Large intestine (tissue), 12 donors: ENCODE measurements at places on chromosomes 12 and 14.

DNA sequence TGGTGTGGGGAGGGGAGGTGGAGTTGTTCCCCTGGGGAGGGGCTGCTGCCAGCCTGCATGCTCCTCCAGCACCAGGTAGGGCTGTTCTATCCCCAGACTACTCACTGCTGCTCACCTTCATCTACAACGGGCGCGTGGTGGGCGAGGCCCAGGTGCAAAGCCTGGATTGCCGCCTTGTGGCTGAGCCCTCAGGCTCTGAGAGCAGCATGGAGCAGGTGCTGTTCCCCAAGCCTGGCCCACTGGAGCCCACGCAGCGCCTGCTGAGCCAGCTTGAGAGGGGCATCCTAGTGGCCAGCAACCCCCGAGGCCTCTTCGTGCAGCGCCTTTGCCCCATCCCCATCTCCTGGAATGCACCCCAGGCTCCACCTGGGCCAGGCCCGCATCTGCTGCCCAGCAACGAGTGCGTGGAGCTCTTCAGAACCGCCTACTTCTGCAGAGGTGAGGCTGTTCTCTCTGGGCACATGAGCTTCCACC lies 3.5 kb downstream of the IRF9 start:
- DNase-seq: no peak

DNA sequence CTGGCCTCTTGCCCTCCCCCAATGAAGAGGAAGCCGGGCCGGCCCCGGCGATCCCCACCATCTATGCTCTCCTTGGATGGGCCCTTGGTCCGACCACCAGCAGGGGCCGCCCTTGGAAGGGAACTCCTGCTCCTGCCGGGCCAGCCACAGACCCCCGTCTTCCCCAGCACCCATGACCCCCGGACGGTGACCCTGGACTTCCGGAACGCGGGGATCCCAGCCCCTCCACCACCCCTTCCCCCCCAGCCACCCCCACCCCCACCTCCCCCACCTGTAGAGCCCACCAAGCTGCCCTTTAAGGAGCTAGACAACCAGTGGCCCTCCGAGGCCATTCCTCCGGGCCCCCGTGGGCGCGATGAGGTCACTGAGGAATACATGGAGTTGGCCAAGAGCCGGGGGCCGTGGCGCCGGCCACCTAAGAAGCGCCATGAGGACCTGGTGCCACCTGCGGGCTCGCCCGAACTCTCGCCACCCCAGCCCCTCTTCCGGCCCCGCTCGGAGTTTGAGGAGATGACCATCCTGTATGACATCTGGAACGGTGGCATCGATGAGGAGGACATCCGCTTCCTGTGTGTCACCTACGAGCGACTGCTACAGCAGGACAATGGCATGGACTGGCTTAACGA lies 19.4 kb downstream of the SETD1B start:
- DNase-seq: no peak

DNA sequence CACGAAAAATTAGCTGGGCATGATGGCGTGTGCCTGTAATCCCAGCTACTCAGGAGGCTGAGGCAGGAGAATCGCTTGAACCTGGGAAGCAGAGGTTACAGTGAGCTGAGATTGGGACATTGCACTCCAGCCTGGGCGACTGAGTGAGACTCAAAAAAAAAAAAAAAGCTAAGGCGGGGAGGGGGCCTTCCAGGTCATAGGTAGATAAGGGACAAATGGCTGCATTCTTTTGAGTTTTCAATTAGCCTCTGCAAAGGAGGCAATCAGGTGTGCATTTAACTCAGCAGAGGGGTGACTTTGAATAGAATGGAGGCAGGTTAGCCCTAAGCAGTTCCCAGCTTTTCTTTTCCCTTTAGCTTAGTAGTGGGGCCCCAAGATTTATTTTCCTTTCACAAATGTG lies 743 bp upstream of the AACS start:
- no peak for DNase-seq

GRCh38 chr12:72337946-72338345 lies 65.8 kb downstream of the TRHDE start:
- DNase-seq: no peak

DNA sequence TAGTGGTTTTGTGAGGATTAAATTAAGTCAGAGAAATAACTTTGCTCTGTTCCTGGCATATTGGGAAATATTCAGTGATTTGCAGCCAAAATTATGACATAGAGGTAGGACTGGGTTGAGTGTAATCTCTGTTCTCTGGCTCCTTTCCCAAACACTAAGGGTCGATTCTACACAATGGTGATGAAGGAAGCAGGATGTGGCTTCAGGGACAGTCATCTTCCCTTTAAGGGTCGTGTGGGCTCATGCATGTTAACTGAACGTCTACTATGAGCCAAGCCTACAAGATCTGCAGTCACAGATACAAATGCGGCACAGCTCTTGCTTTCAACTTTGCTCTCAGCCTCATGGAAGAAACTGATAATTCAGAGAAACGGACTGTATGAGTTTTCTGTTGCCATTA lies 381.6 kb downstream of the VRK1 start:
- DNase-seq: no peak

DNA sequence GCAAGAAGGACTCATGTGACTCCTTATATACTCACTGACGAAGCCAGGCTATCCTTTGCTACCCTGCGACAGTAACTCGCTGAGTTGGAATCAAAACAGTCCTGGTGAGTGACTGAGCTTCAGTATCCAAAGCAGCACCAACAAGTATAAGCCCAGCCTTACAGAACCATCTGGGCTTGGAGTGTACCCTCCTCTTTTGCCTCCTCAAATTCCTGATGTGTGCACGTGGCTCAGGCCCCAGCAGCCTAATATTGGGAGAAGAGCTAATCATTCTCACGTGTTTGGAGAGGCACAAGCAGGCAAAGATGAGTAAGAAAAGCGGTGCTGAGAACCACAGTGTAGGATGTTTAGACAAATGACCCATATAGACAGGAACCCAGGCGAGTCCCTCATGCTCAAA lies 34.4 kb downstream of the PPTC7 start:
- no peak for DNase-seq

DNA sequence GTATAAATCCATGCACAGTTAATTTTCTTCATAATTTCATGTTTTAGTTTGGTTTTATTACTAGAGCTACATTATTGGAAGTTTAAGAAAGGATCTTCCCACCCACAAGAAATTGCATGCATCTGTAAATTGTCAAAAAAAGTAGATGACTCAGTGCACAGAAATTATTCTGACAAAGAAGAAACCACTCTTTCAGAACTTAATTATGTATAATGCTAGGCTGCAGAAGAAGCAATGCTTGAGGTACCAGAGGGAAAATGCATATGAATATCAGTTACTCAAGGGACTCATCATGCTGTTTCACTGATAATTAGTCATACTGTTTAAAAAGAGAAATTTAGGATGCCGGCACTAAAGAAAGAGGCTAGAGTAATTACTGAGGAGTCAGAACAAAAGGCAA lies 147.0 kb downstream of the SLC16A7 start:
- no peak for DNase-seq

- DNase-seq: no peak
Observed at GRCh38 chr12:88200029-88200428, 57.9 kb downstream of the TMTC3 start.

DNA sequence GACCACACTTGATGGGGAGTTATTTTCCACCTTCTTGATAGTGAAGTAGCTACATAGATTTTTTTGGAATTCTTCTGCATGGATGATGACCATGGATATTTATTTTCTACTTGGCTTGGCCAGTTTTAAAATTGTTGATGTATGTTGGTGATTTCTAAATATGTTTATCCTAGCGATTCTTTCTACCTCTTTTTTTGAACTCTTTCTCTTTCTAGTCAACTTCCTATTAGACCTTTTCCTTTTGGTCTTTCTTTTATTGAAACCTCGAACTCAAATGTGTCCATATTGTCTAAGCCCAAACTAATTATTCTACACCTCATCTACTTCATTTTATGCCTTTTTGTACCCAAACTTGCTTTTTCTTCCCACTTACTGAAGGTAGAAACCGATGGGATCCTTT lies 37.0 kb downstream of the CCDC91 start:
- DNase-seq: no peak

DNA sequence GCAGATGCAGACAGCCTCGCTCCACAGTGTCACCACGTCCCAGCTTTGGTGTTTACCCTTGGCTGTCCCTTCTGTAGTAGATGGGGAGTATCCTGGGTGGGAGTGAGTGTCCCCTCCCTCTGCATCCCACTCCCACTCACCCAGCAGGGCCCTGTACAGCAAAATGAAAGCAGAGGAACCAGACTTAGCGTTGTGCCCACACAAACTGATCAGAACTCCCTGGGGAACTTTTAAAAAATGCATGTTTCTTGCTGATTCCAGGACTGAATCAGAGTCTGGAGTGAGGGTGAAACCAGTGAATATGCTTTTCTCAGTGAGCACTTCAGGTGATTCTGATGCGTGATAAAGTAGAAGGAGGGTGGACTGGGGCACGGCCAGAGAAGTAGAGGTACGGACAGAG lies 2.9 kb downstream of the ACVRL1 start:
- no peak for DNase-seq

DNA sequence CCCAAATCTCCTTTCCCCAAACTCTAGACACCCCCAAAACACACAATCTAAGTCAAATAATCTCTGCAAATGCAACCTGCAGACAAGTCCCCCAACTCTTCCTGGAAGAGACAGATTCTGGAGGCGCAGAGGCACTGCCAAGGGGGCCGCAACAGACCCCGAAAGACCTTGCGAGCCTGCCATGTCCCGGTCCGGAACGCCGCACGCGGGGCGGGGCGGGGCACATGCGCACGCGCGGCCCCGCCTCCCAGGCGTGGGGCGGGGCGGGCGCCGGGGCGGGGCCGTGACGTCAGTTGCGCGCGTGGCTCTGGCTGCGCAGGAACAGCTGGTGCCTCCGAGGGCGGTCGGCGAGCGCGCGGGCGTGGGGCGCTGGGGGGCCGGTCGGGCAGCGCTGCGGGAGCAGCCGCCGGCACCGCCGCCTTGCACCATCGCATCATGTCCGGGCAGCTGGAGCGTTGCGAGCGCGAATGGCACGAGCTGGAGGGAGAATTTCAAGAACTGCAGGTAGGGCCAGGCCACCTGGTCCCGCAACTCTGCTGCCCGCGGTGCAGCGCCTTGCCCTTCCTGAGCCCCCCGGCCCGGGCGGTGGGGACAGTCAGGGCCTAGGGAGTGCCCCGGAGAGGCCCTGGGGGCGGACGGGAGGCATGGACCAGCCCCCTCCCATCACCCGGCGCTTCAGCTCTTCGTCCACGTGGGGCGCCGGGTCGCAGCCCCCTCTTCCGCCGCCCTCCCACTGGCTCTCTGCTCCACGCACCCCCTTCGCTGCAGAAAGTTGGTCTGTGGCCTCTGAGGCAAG lies at the start of gene TMEM120B:
Gene TMEM120B, plus strand, starts transcription at position 292 of the 796 bp plus-strand sequence. Its CDS starts 144 bp downstream, at position 436.
- DNase-seq: peak; percentile 90

DNA sequence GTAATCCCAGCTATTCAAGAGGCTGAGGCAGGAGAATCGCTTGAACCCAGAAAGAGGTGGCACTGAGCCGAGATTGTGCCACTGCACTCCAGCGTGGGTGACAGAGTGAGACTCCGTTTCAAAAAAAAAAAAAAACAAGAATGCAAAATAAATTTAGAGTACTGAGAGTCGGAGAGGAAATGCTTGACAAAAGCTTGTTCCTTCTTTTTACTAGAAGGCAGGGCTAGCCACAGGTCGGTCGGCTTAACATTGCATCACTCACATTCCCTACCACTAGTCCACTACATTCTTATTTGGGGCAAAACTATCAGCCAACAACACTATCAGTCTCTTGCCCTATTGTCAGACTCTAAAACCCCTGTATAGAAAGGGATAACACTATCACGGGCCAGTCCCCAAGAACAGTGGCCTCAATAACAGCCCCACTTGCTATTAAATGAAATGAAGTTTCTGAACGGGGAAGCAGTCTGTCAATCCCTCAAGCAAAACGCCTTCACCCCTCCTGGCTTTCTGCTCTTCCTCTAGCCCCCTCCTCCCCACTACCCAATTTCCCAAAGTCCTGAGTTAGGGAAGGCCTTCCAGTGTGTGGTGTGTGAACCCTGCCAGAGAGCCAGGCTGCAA lies 1.0 kb downstream of the RNF41 start:
- no peak for DNase-seq

GRCh38 chr12:111773801-111774551 lies 7.2 kb downstream of the ALDH2 start:
- peak; percentile 91 for DNase-seq

GRCh38 chr12:4220536-4221257 lies 52.9 kb upstream of the CCND2 start:
- no peak for DNase-seq

DNA sequence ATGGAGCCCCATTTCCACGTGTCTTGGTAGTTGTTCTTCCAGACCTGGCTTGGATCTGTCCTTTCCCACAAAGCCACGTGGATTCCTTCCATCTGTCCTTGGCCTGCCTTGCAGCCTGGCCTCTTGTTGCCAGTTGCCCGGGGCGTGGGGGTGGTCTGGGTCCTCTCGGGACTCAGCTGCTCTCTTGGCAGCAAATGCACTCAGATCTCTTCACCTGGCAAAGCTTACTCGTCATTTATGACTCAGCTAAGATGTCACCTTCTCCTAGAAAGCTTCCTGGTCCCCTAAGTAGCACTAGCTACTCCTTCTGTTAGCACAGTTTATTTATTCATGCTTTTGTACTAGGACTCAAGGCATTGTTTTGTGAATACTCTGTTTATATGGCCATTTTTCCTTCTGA lies 13.6 kb downstream of the PLEKHG3 start:
- DNase-seq: peak; percentile 70

DNA sequence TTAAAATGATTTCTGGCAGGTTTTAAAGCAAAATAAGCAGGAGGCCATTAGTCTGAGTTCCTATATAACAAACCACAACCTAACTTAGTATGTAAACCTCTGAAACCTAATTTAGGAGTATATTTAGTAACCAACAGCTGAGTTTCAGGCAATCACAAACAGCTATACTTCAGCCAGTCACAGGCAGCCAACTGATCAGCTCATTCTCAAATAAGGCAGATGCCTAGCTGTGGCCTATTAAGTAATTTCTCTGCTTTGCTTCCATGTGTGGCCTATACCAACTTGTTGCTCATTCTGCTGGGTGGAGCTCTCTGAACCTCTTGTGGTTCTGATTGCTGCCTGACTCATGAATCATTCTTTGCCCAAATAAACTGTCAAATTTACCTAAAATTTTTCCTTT lies 408.9 kb upstream of the FBXO33 start:
- DNase-seq: no peak

- DNase-seq: no peak
Observed at GRCh38 chr14:36579001-36579555, 3.3 kb downstream of the NKX2-8 start.

DNA sequence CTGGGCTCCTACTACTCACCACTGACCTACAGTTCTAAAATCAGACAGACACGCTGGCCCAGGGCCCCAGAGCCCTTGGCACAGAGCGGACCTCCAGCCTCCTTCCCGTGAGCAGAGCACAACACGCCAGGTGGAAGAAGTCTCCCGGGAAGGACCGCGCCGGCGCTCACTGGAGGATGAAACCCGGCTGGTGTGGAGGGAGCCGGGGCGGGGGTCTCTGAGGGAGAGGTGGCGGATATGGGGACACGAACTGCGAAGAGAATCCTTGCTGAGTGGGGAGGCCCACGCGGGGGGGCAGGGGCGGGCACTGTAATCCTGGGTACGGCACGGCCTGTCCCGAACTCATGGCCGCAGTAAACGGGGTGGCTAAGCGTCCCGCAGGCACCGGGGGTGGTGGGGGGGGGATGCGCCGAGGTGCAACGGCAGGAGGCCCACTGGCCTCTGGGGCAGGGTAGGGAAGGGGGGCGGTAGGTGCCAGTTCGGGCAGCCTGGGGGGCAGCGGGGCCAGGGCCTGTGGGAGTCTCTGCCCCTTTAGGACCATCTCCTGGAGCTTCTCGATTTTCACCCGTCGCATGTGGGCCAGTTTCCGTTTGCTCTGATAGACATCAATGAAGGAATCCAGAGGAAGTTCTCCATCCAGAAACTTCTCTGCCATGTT lies 28.8 kb downstream of the VPS37B start:
- DNase-seq: no peak

GRCh38 chr12:14621826-14622225 lies 54.1 kb upstream of the PLBD1 start:
- DNase-seq: no peak

- DNase-seq: no peak
Observed at GRCh38 chr12:20268771-20269170, 99.6 kb upstream of the PDE3A start.
